ENCODE measurements at places on chromosomes 2 and 18.

DNA sequence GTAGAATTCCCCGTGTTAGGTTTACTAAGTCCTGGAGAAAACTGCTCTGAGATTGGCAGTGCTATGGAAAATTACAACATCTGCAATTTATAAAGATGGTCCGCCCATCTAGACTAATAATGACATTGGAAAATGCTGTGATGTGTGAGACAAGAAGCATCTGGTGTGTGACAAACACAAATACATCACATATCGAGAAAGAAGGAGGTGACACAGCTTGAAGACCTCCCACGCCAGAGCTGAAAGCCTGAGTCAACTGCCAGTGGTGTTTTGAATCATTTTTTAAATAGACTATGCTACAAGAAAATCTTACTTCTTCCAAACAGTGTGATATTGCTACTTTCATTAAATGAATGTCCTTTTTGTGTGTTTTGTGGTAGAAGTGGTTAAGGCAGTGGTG, 8.6 kb upstream of the ANO7 start:
- no peak for DNase-seq

DNA sequence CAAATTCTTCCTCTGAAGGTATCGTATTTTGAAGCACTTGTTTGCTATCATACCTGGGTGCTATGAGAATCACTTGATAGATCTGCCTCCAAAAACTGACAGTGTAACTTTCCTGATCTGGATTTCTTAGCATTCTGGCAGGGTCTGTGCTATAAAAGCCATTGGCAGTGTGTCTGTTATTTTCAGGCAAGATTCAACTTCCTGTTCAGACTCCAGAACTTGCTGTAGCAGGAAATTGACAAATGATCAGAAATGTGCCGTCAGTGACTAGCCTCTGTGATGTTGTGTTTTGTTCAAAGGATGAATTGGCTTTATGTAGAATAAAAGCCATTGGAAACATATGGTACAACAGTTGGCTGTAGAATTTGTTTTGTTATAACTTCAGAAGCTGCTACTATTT, 273.3 kb downstream of the PTPRM start:
- no peak for DNase-seq

DNA sequence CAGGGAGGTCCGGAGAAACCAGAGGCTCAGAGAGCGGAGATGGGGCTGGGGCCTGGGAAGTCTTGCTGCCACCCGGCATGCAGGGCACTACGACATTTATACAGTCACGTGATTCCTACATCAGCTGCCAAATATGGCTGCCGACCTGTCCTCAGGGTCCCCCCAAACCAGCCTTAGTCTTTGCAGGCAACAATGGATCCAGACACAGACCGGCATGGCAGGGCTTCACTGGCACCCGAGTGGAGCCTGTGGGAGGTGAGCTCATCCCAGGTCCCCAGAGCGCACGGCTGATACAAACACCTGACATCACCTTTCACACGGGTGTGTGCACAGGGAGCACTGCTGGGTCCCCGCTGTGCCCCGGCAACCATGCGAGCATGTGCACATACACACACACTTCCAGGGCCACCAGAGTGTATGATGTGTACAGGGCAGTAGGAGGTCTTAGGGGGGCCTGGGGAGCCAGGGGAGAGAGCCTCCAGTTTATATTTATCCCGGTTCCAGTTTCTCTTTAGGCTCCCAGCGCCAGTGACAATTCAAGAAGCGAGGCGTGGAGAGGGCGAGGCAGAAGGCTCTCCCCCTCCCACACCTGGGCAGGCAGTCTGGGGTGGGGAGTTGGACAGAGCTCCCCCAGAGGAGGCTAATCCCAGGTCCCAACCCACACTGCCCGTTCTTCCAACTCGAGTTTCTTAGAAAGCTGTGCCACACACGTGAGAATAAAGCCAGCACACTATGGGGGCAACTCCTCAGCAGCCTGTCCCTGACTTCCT, 2.7 kb downstream of the SEMA4C start:
- no peak for DNase-seq

DNA sequence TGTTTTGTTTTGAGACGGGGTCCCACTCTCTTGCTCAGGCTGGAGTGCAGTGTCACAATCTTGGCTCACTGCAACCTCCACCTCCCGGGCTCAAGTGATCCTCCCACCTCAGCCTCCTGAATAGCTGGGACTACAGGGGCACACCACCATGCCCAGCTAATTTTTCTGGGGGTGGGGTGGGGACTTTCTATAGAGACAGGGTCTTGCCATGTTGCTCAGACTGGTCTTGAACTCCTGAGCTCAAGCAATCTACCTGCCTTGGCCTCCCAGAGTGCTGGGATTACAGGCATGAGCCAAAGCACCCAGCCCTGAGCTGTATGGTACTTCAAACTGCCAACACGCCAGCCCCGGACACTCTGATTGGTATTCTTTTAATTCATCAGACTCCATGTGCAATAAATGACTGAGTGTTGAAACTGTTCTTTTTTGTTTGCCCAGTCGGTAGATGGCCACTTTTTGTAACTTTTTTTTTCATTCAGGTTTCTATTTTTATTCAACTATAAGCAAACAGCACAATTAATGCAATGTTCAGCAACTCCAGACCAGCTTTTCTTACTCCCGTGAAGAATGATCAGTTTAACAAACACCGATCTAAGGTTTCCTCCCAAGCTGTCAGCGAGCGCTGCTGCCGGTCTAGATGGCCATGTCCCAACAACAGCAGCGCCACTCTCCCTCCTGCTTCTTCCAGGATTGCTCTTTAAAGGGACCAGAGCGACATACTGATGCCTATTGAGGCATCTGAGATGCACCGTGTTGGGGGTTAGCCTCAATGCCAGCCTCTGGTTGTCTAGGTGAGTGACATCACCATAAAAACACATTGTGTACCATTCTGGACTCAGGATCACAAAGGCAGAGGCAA, 12.5 kb upstream of the TGOLN2 start:
- no peak for DNase-seq

All from amniotic stem cell (primary cell).